ENCODE measurements at places on chromosomes 5 and 9. TPM values are rescaled to one million over a fixed set of nuclear protein-coding genes. Genes with fewer than 3 reads are reported as not detected.

- H3K36me3 ChIP-seq, result no peaks in the 10 kb centered on the region
- no peak overlapping the region for H3K4me3 ChIP-seq
- H3K27me3 ChIP-seq, result peaks cover 27% of the 10 kb centered on the region
- H3K27ac ChIP-seq, result no peak overlapping the region
- H3K4me1 ChIP-seq, result no peaks in the 10 kb centered on the region
These were observed 35.3 kb upstream of the AIF1L start for GRCh38 chr9:131060900-131061630.

- no peaks in the 10 kb centered on the region for H3K36me3 ChIP-seq
These were observed 371.4 kb downstream of the TMEM232 start for GRCh38 chr5:110354915-110355644.

- no peak overlapping the region for H3K4me3 ChIP-seq
- H3K27me3 ChIP-seq, result peaks cover 5% of the 10 kb centered on the region
- H3K27ac ChIP-seq, result no peak overlapping the region
These were observed 13.0 kb upstream of the ASS1 start for GRCh38 chr9:130431536-130432303.

DNA sequence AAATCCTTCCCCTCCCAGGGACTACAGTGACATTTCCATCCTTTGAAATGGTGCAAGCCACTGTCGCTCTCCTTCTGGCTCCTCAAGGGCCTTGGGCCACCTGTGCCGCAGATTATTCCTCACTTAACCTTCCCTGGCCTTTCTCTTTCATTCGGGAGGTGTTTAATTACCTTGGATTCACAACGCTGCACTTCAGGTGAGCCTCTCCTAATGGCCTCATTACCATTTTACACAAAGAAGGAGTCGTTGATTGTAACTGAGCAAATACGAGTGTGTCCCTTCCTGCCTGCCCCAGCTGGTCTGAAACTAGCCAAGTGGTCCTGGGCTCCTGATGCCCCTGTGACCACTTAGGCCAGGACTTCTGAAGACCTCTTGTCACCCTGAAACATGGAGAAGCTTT is 205.0 kb downstream of the CRB2 start:
- no peaks in the 10 kb centered on the region for H3K27me3 ChIP-seq
- H3K4me3 ChIP-seq, result no peak overlapping the region
- no peak overlapping the region for H3K27ac ChIP-seq
- no peak for DNase-seq

DNA sequence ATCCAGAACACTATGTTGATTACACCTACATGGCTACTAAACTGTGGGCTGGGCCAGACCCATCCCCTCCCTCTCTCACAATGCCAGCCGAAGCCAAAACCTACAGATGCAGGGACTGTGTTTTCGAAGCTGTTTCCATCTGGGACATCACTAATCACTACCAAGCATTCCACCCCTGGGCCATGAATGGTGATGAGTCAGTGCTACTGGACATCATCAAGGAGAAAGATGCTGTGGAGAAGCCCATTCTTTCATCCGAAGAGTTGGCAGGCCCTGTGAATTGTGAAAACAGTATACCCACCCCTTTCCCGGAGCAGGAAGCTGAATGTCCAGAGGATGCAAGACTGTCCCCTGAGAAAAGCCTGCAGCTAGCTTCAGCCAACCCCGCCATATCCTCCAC is 65.0 kb downstream of the ZNF462 start:
- H3K4me3 ChIP-seq, result no peak overlapping the region
- H3K36me3 ChIP-seq, result no peaks in the 10 kb centered on the region
- DNase-seq, result no peak
- H3K27ac ChIP-seq, result no peak overlapping the region

- no peaks in the 10 kb centered on the region for H3K27me3 ChIP-seq
- H3K4me3 ChIP-seq, result no peak overlapping the region
- H3K36me3 ChIP-seq, result no peaks in the 10 kb centered on the region
- DNase-seq, result no peak
- no peak overlapping the region for H3K27ac ChIP-seq
- no peaks in the 10 kb centered on the region for H3K4me1 ChIP-seq
These were observed 336.8 kb downstream of the GLIS3 start for GRCh38 chr9:3962971-3963642.

GRCh38 chr9:92432350-92432749 is 8.1 kb upstream of the OMD start:
- H3K27me3 ChIP-seq, result no peaks in the 10 kb centered on the region
- no peak overlapping the region for H3K4me3 ChIP-seq
- no peaks in the 10 kb centered on the region for H3K4me1 ChIP-seq
- no peak overlapping the region for H3K27ac ChIP-seq
- DNase-seq, result no peak
- H3K36me3 ChIP-seq, result no peaks in the 10 kb centered on the region

DNA sequence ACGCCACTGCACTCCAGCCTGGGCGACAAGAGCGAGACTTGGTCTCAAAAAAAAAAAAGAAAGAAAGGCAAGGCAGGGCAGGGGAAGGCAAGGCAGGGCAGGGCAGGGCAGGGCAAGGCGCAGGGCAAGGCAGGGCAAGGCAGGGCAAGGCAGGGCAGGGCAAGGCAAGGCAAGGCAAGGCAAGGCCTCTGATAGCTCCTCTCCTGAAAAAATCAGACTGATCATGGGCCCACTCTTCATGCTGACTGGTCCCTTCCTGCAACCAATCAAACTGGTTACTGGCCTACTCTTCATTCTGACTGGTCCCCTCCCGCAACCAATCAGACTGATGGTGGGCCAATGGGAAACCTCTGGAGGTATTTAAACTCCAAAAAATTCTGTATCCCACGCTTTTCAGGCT is 3.4 kb upstream of the ZBTB5 start:
- H3K4me3 ChIP-seq, result no peak overlapping the region
- no peaks in the 10 kb centered on the region for H3K36me3 ChIP-seq
- H3K27me3 ChIP-seq, result no peaks in the 10 kb centered on the region
- DNase-seq, result no peak

PAEP gene
- total RNA-seq, result not detected

CEP120 gene
- 23.5 TPM for total RNA-seq

SHISAL2B gene
- total RNA-seq, result not detected

PCDHB16 gene
- total RNA-seq, result not detected

ANKRD31 gene
- total RNA-seq, result 0.64 TPM

WHRN gene
- total RNA-seq, result 9.0 TPM

IL9 gene
- 12.5 TPM for total RNA-seq

PTGDS gene
- total RNA-seq, result 0.49 TPM

SNCB gene
- not detected for total RNA-seq

BTNL9 gene
- not detected for total RNA-seq
